ENCODE measurements at places on chromosomes 6 and 20. TPM values are rescaled to one million over a fixed set of nuclear protein-coding genes. Genes with fewer than 3 reads are reported as not detected.

The FOXF2 gene
- not detected for total RNA-seq

The SYCP2L gene
- not detected for total RNA-seq

The PTCRA gene
- 0.53 TPM for total RNA-seq

The PRRT1 gene
- 2.3 TPM for total RNA-seq

The COL11A2 gene
- 1.3 TPM for total RNA-seq

The KIAA1755 gene
- total RNA-seq, result not detected

DNA sequence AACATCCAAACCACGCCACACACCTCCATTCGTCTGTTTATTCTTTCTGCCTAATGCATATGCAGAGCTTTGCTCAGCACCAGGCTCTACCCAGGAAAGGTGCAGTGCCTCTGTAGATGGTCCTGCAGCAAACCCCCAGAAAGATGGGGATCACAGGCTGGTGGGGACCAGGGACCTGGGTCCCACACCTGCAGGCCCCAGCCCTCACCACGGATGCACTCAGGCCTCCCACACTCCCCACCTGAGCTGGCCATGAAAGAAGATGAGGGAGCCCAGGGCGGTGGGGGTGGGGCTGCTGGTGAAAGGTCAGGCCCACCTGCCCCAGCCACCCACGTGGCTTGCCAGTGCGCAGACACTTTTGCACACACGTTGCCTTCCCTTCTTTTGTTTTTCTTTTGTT is 217.7 kb downstream of the TAF4 start:
- no peaks in the 10 kb centered on the region for H3K4me1 ChIP-seq
- no peak for DNase-seq
- H3K27me3 ChIP-seq, result no peaks in the 10 kb centered on the region
- no peak overlapping the region for H3K27ac ChIP-seq

GRCh38 chr20:64084685-64085152 is 521 bp upstream of the LKAAEAR1 start:
- H3K27ac ChIP-seq, result no peak overlapping the region
- no peaks in the 10 kb centered on the region for H3K36me3 ChIP-seq
- no peak overlapping the region for H3K4me3 ChIP-seq
- peaks cover 32% of the 10 kb centered on the region for H3K27me3 ChIP-seq

- H3K4me3 ChIP-seq, result no peak overlapping the region
- no peak overlapping the region for H3K27ac ChIP-seq
- peaks cover 5% of the 10 kb centered on the region for H3K27me3 ChIP-seq
- no peaks in the 10 kb centered on the region for H3K36me3 ChIP-seq
- DNase-seq, result no peak
Observed at GRCh38 chr20:24493181-24493580, 23.8 kb downstream of the SYNDIG1 start.

DNA sequence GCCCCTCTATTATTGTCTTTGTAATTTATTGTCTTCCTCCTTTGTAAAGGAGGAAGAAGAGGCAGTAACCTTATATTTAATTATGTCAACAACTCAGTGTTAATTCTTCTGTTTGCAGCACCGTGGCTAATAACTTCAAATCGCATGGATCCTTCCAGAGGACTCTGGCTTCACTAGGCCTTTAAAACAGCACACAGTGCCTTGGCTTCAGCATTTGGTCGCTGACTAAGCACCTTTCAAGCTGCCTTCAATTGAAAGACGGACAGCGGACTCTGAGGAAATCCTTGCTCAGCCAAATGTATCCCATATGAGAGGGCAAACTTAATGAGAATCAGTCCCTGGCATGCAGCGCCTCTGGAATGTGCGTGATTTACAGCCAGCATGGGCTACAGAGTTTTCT is 64.2 kb downstream of the SGK1 start:
- H3K4me3 ChIP-seq, result no peak overlapping the region
- no peaks in the 10 kb centered on the region for H3K36me3 ChIP-seq
- H3K27me3 ChIP-seq, result no peaks in the 10 kb centered on the region
- H3K4me1 ChIP-seq, result peaks cover 13% of the 10 kb centered on the region
- H3K27ac ChIP-seq, result no peak overlapping the region
- DNase-seq, result no peak

GRCh38 chr6:30258204-30258603 is 45.0 kb upstream of the TRIM26 start:
- H3K4me3 ChIP-seq, result no peak overlapping the region
- H3K36me3 ChIP-seq, result peaks cover 3% of the 10 kb centered on the region
- no peak overlapping the region for H3K27ac ChIP-seq

DNA sequence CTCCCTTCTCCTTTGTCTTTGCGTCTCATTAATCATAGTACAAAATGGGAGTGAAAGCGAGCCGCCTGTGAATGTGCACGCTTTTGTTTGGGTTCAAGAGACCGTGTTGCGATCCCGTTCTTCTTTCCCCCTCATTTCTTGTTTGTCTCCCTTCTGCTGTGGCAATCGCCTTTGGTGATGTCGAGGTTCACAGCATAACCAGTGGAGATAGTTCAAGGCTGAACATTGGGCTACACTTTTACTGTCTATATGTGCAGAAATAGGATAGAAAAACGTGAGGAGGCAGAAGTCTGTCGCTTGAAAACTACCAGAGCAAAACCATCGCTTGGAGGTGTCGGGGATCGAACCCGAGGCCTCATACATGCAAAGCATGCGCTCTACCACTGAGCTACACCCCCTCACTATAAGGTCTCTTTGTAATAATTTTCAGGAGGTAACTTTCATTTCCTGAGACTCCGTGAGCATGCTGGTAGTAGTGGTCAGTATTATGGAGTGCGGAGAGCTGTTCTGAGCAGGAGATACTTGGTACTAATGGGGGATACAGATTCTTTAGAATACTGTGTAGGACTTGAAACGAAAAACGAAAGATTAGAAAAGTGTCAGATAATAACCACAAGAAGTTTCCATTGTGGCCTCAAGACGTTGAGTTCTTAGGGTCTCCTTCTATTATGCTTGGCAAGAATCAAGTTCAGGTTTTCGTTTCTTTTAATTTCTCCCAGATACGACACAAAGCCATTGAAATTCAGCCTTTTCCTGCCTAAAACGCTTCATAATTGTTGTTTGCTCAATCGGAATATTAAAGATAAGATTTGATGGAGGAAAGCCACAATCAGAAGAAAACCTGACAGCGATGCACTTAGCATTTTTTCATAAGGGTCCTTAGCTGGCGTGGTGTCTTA is 106.6 kb downstream of the TRIM27 start:
- DNase-seq, result no peak
- peaks cover 65% of the 10 kb centered on the region for H3K27me3 ChIP-seq
- no peak overlapping the region for H3K4me3 ChIP-seq
- H3K36me3 ChIP-seq, result no peaks in the 10 kb centered on the region

- no peak overlapping the region for H3K4me3 ChIP-seq
- DNase-seq, result no peak
- H3K36me3 ChIP-seq, result peaks cover 38% of the 10 kb centered on the region
- peaks cover 25% of the 10 kb centered on the region for H3K4me1 ChIP-seq
- H3K27me3 ChIP-seq, result no peaks in the 10 kb centered on the region
- H3K27ac ChIP-seq, result no peak overlapping the region
Observed at GRCh38 chr20:56409521-56409920, 2.5 kb upstream of the CASS4 start.

DNA sequence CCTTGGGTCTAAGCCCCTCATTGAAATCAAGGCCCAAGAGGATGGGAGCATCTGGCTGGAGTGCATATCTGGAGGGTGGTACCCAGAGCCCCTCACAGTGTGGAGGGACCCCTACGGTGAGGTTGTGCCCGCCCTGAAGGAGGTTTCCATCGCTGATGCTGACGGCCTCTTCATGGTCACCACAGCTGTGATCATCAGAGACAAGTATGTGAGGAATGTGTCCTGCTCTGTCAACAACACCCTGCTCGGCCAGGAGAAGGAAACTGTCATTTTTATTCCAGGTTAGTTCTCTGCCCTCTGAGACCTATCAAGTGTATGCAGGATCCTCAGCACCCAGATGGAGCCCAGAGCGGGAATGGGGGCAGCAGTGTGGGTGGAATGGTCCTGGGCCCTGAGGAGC is 5.1 kb downstream of the BTN2A2 start:
- H3K27me3 ChIP-seq, result no peaks in the 10 kb centered on the region
- no peak for DNase-seq
- H3K27ac ChIP-seq, result no peak overlapping the region
- peaks cover 12% of the 10 kb centered on the region for H3K4me1 ChIP-seq

DNA sequence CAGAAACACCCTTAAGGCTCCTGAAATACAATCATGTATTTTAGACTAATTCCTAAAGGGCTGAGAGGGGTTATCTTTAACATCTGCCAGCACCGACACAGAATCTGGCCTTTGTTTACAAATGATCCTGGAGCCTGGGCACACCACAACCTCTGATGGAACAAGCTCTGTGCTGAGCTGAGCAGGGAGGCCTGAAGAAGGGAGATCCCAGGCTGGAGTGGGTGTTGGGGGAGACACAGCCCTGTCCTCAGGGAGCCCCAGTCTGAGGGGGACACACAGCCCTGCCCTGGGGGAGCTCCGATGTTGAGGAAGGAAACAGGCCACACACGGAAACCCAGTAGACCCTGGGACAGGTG is 130.5 kb downstream of the VEGFA start:
- no peaks in the 10 kb centered on the region for H3K27me3 ChIP-seq
- H3K36me3 ChIP-seq, result no peaks in the 10 kb centered on the region
- no peak overlapping the region for H3K27ac ChIP-seq
- DNase-seq, result no peak
- no peaks in the 10 kb centered on the region for H3K4me1 ChIP-seq

DNA sequence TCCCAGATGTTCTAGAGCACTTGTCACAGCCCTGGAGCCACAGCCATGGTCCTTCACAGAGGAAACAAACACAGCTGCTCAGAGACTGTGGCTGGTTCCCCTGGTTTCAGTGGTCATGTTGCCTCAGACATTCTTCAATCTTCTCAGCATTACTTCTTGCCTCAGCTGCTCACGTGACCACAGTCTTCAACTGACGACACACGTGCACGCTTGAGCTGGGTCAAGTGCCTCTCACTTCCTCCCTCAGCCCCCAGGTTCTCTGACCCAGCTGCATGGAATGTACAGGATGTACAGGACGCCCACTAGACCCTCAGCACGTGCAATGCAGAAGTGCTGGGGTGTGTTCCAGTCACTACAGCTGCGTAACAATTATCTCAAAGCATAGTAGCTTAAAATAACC is 159.8 kb upstream of the GGTLC1 start:
- H3K4me1 ChIP-seq, result no peaks in the 10 kb centered on the region
- no peaks in the 10 kb centered on the region for H3K36me3 ChIP-seq
- H3K27ac ChIP-seq, result peak overlapping the region; percentile 12

DNA sequence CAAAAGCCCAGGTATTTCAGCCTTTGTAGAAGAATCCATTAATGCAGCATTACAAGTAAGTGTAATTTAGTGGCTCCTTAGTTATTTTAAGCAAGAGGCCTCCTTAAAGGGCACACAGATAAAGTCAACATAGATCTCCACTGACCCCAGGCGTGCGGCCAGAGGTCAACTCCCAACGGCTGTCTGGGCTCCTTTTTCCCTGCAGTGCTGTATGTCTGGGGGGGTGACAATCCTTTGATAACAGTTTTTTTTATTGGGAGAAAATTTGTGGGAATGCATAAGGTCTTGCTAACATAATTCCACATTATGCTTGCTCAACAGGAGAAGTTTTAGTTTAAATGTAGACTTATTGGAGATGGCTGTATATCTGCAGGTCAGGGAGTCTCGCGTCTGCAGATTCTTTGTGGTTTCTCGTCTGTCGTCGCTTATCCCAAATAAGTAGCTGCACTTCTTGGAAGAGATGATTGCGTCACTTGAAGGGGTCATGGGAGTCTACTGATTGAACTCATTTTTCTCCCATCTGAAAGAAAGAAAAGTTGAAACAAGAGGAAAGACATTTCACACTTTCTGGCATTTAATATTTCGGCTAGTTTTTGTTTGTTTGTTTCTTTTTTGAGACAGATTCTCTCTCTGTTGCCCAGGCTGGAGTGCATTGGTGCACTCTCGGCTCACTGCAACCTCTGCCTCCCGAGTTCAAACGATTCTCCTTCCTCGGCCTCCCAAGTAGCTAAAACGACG is 151.7 kb upstream of the AKAP12 start:
- H3K27ac ChIP-seq, result no peak overlapping the region
- no peak overlapping the region for H3K4me3 ChIP-seq
- DNase-seq, result no peak
- H3K4me1 ChIP-seq, result no peaks in the 10 kb centered on the region
- no peaks in the 10 kb centered on the region for H3K27me3 ChIP-seq

- H3K4me3 ChIP-seq, result no peak overlapping the region
- no peaks in the 10 kb centered on the region for H3K36me3 ChIP-seq
- H3K4me1 ChIP-seq, result no peaks in the 10 kb centered on the region
- no peak for DNase-seq
- no peaks in the 10 kb centered on the region for H3K27me3 ChIP-seq
Observed at GRCh38 chr6:67506352-67506751, 1128.7 kb upstream of the ADGRB3 start.

DNA sequence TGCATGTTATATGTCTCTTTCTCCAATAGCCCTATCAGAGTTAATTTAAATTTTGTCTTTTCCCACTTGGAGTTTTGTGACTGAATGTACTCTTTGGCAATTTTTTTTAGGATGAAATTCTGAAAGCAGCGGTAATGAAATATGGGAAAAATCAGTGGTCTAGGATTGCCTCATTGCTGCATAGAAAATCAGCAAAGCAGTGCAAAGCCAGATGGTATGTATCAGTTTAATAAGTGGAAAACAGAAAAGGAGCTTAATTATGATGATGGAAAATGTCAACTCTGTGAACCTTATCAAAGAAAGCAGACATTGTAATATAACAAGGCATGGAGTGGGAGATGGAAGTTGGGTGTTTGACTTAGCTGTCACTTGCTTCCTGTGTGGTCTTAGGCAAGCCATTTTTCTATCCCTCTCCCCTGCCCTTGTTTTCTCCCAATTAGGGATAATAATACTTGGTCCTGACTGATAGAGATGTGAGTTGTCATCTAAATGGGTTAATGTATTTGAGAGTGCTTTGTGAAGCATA is 2.7 kb downstream of the CDC5L start:
- DNase-seq, result no peak
- no peak overlapping the region for H3K4me3 ChIP-seq
- H3K27me3 ChIP-seq, result no peaks in the 10 kb centered on the region

DNA sequence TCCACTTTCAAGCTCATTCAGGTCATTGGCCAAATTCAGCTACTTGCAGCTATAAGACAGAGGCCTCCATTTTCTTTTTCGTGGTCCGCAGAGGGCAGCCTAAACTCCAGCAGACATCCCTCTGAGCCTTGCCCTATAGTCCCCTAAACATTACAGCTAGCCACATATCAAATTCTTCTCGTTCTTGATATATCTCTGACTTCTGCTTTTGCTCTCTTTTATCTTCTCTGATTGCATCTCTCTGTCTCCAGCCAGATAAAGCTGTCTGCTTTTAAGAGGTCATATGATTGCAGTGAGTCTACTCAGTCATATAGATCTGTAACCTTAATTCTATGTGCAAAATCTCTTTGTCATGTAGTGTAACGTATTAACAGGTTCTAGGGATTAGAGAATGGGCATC is 358.4 kb upstream of the RGS17 start:
- no peaks in the 10 kb centered on the region for H3K36me3 ChIP-seq
- H3K27ac ChIP-seq, result no peak overlapping the region
- H3K4me1 ChIP-seq, result no peaks in the 10 kb centered on the region
- no peak overlapping the region for H3K4me3 ChIP-seq
- H3K27me3 ChIP-seq, result no peaks in the 10 kb centered on the region

All from T-cell (primary cell).